GM12878 (cell line): ENCODE measurements at places on chromosomes 12 and 14. TPM values are rescaled to one million over a fixed set of nuclear protein-coding genes. Genes with fewer than 3 reads are reported as not detected.

DNA sequence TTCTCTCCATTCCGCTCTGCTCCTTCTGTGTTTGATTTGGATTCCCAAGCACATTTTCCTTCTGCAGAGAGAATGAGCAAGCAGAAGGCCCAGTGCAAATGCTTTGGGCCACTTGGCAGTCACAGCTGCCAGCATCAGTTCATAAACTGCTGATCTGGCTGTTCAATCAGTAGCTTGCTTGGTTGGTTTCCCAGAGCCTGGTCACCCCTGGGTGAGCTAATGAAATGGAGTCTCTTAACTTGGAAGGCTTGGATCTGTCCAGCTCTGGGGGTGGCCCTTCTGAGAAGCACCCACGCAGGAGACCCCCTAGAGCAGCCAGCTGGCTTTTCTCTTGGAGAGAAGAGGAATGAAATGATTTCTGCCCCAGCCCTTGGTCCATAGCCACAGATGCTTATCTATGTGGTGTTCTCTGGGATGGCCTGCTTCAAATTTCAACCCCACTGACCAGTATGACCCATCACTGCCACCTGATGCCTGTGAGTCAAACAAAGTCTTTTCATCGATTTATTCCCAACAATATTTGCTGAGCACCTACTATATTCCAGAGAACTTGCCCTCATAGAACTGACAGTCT is 30.3 kb downstream of the FAIM2 start:
- H3K27ac ChIP-seq: no peak overlapping the region
- H3K27me3 ChIP-seq: no peaks in the 10 kb centered on the region; the same call in 1 of the 2 replicates
- no peaks in the 10 kb centered on the region for H3K36me3 ChIP-seq
- H3K4me1 ChIP-seq: no peaks in the 10 kb centered on the region

The TAS2R9 gene
- not detected in 2 replicates for polyA plus RNA-seq

GRCh38 chr12:67751381-67751928 is 102.9 kb downstream of the DYRK2 start:
- no peak overlapping the region for H3K4me3 ChIP-seq
- no peak for DNase-seq
- H3K36me3 ChIP-seq: no peaks in the 10 kb centered on the region
- no peaks in the 10 kb centered on the region for H3K27me3 ChIP-seq
- peaks cover 13% of the 10 kb centered on the region; the same call in 1 of the 2 replicates for H3K4me1 ChIP-seq
- H3K27ac ChIP-seq: no peak overlapping the region

GRCh38 chr12:6688543-6688998 is 604 bp downstream of the ZNF384 start:
- peak overlapping the region; percentile 80 for H3K4me3 ChIP-seq
- H3K4me1 ChIP-seq: peaks cover 10% of the 10 kb centered on the region; the same call in 1 of the 2 replicates
- no peaks in the 10 kb centered on the region for H3K27me3 ChIP-seq
- peak overlapping the region; percentile 97 for H3K27ac ChIP-seq
- H3K36me3 ChIP-seq: no peaks in the 10 kb centered on the region
- peak; percentile 48 for DNase-seq

The SLC16A7 gene
- 5.2 and 6.5 TPM in 2 replicates for polyA plus RNA-seq
